NCI-H1694 treated with DMSO at 0.1 percent for 48 hours (cell line): ENCODE measurements at places on chromosomes 5 and 9.

DNA sequence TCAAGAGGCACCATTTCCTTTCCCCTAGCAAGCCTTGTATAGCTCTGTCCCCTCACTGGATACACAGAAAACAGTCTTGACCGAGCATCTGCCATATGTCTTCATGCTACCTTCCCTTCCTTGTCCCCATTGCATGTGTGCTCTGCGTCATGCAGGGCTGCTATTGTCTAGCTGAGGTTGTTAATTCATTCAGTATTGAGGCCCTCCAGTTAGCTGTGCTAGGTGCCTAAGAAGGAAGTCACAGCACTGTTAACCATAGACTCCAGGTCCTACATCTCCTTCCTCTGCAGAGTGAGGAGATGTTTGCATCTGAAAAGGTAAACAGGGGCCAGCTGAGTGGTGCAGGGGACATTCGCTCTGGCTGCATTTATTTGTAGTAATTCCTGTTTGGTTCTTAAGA is 48.2 kb downstream of the SLC1A3 start:
- DNase-seq, result no peak

DNA sequence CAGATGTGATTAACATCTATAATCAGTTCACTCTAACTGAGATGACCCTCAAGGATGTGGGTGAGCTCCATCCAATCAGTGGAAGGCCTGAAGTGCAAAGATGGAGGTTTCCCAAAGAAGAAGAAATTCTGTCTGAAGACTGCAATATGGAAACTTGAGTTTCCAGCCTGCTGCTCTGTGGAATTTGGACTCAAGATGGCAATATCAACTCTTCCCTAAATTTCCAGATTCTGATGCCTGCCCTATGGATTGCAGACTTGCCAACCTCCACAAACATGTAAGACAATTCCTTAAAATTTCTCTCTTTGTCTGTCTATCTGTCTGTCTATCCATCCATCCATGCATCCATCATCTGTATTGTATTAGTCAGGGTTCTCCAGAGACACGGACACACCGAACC is 85.9 kb downstream of the ICE1 start:
- DNase-seq, result no peak

DNA sequence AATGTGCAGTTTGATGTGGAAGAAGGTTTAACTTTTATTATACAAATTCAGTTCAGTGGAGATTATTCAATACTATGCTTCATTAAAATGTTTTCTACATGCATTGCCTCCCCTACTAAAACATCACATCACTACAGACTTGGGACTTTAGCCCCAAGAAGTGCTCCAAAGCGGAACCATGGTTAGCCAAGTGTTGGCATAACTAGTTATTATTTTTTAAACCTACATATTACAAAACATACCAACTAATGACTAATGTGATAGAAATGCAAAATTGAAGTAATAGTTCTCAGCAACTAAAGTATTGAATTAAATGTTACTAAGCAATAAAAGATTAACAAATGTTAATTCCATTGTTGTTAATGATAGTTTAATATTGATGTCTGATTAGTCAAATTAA is 74.5 kb downstream of the XRCC4 start:
- no peak for DNase-seq

DNA sequence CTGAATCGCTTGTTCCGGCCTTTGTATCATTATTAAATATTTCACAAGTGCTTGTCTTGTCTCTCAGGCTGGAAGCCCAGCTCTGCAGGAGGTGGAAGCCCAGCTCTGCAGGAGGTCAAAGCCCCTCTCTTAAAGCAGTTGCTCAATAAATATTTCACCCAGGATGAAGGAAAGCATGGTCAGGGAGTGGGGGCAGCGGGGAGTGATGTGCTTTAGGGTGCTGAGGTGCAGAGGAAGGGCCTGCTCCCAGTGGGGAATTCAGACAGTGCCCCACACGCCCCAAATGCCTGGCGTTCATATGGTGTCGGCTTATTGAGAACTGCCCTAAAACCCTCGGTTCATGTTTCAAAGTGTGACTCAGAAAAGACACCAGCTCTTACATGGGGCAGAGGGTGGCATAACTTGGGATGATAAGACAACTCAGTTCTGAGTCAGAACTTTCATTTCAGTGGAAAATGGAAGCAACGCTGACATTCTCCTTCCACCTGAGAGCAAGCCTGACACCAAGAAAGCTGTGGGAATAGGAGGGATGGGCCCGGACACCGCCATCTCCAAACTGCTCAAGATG is 114.3 kb upstream of the DAP start:
- no peak for DNase-seq

GRCh38 chr9:90517103-90517502 is 125.5 kb downstream of the DIRAS2 start:
- no peak for DNase-seq

- DNase-seq, result no peak
Measured at GRCh38 chr5:175896301-175897040, 25.1 kb downstream of the CPLX2 start.

DNA sequence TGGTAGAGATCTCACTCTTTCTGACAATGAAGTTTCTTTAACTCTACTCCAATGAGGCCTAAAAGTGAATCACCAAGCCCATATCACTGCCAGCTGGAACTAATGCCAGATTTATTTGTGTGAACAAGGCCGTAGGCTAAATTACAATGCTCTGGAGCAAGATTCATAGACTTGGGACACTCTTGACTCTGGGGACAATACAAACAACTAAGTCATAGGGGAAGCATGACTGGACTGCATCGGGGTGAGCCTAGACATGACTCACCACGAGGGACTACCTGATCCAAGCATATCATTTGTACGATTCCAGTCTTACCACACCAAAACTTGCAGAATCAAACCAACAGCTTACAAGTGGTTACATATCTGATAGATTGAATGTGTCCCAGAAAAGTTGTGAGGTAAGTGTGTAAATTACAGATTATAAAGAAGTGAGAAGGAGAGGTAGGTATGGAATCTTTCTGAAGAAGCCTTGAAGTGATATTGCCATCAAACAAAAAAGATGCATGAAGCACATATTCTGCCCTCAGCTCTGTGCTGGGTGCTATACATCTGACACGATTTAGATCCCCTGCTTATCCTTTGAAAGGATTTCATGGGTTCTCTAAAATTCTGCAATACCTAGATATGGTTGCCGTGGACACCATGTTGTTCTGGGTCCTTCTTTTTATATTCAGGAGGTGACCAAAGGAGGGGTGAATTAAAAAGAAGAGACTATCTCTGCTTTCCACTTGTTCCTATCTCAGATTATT is 199.3 kb upstream of the PDE4D start:
- DNase-seq, result no peak

- DNase-seq, result no peak
Measured at GRCh38 chr5:111892949-111893348, 136.0 kb upstream of the NREP start.

- no peak for DNase-seq
Measured at GRCh38 chr5:9058161-9058560, 487.7 kb downstream of the SEMA5A start.

DNA sequence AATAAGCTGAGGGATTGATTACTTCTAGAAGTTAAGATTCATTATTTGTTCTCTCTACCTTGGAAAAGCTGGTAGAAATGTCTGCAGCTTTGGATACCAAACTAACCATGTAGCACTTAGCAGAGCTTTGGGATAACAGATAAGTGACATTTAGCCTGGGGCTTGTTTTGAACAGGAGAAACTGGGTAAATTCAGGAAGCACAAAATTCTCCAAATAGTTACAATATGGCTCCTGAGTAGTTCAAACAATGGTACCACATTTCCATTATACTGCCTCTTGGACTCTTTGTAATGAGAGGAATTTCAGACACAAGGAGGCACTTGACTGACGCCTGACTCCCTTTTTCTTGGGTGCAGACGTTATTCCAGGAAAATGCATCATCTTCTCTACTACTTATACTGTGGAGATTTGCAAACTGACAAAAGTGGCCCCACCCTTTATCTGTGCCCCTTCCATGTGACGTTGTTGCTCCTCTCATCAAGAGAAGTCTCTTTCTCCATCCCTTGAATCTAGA is 22.5 kb downstream of the PRUNE2 start:
- DNase-seq, result no peak

DNA sequence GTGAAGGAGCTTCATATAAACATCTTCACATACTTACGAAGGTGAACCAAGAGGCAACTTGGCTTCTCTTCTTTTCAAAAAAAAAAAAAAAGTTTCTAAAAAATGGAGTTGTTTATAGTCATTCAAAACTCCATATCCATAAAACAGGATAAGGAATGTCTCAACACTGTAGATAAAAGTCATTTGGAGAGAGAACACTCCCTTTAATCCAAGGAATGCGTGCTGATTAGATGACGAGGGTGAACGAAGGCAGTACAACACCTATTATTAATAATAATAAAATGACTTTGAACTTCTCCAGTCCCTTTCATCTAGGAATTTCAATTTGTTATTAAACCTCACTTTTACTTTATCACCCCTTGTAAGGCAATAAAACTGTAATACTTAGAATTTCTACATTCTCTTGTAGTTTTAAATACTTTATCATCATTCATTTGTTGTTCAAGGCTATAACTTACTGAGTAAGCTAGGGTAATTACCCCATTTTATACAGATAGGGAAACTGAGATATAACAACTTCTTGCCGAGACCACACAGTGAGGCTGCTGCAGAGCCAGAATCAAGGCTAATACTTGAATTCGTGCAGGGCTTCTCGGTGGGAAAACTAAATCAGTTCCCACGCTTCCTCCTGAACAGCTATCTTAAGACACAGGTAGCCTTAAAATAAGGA is 377.1 kb downstream of the EFNA5 start:
- no peak for DNase-seq

- DNase-seq, result no peak
Measured at GRCh38 chr9:91256235-91256634, 105.5 kb downstream of the AUH start.

DNA sequence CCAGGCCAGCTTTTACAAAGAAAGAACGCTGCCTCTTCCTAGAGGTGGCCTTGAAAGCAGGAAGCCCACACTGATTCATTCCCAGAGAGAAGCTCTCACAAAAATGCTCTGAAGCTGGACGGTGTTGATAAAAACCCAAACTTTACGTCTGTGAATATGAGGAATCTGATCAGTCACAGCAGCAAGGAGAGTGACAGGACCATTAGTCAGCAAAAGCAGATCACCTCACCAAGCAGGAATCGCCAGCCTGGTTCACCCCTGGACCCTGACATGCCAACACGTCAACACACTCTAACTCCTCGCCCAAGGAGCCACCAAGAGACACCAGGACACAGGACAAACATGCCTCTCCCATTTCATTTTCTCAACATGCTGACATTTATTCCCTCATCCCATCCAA is 70.6 kb upstream of the ZNF622 start:
- no peak for DNase-seq

- no peak for DNase-seq
Measured at GRCh38 chr9:118362123-118362522, 657.9 kb downstream of the TLR4 start.

DNA sequence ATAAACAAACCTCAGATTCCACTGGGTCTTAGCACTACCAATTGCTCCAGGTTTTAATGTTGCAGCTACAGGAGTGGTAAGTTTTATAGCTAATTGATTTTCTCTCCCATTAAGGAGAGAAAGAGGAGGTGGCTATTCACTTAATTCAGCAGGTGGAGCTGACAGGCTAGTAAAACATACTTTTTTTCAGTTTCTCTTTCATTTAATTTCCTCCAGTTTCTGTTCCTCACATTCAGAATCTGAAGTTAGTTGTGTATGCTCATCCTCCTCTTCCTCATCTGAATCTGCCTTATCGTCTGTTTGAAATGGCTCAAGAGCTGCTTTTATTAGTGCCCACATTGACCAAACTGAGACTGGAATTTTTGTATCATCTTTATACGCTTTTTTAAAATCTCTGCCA is 98.0 kb downstream of the PLPPR1 start:
- no peak for DNase-seq

- peak; percentile 56 for DNase-seq
Measured at GRCh38 chr5:72557167-72558045, 50.2 kb upstream of the ZNF366 start.

- peak; percentile 89 for DNase-seq
Measured at GRCh38 chr9:120935383-120935857, 8.8 kb upstream of the TRAF1 start.

- DNase-seq, result no peak
Measured at GRCh38 chr5:130286971-130287370, 382.7 kb downstream of the CHSY3 start.

DNA sequence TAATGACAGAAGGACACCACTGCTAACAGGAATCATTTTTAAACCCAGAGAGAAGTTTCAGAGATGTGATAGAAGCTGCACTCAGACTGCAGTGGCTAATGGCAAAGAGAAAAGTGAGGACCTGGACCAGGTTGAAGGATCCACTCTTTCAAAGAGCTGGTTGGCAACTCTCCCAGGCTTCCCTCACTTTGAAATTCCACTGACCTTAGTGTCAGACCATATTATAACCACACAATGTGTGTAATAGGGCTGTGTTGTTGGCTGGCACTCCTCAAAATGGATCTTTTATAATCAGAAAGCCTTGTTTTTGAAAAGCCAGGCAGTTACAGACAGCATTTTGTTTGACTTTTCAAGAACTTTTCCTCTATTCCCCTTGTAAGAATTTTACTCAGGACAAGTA is 280.7 kb downstream of the PRELID2 start:
- DNase-seq, result no peak

- DNase-seq, result peak; percentile 22
Measured at GRCh38 chr5:147472664-147473475, 37.0 kb downstream of the DPYSL3 start.

DNA sequence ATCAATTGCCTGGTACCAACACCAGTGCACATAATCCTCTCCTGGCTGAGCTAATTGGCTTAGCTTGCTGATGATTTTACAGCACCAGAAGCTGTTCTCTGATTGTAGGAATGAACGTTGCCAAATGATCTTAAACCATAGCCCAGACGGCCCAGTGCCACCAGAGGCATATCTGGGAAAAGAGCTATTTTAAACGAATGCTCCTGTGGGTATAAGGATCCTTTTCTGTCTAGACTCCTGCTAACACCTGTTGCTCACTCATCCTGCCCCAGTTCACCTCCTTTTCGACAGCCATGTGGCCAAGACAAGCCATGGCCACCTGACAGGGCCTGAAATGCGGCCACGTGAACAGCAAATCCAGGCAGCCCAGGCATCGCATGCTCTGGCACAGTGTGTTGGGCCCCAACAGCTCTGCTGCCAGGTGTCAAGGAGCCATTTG is 289.9 kb upstream of the SLC30A5 start:
- no peak for DNase-seq

- no peak for DNase-seq
Measured at GRCh38 chr5:115096034-115096769, 73.5 kb downstream of the TRIM36 start.

GRCh38 chr9:94950579-94951323 is 224.3 kb downstream of the AOPEP start:
- peak; percentile 25 for DNase-seq

DNA sequence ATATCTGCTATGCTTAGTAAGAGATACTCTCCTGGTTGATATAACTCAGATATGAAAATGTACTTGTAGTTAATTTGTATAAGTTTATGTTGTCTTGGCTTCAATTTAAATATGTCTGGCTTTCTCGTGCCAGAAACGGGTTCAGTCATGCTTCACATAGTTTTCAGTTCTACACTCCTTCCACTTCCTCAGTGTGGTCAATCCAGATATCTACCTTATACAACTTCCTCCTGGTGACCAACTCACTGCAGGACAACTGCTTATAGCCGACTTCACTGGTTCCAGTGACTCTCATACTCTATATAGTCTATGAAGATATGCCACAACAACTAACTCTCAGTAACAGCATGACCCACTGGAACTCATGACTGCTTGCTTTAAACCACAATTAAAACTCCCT is 690.4 kb downstream of the SLCO4C1 start:
- DNase-seq, result no peak

- no peak for DNase-seq
Measured at GRCh38 chr5:58825899-58826298, 243.0 kb downstream of the RAB3C start.

GRCh38 chr9:135512904-135513303 is 8.3 kb upstream of the LCN1 start:
- no peak for DNase-seq

- DNase-seq, result peak; percentile 51
Measured at GRCh38 chr9:126965541-126966428, 51.2 kb downstream of the RALGPS1 start.
